ENCODE measurements at places on chromosomes 5 and 9.

DNA sequence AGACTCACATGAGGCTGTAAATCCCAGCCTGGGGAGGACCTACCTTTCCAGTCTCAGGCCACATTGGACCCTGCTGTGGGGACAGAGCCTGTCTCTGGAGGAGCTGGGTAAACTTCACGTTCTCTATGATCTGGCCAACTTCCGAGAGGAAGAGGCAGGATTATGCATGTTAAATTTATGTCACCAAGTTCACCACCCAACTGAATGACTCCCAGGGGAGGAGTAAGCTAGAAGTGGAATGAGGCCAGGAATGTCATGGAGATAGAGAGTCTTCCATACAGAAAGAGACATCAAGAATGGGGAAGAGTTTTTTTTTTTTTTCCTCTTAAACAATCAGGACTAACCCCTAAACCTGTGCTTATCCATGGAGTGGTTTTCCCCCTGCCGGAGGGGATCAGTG lies 90.3 kb upstream of the PALM2AKAP2 start:
- no peak for DNase-seq

DNA sequence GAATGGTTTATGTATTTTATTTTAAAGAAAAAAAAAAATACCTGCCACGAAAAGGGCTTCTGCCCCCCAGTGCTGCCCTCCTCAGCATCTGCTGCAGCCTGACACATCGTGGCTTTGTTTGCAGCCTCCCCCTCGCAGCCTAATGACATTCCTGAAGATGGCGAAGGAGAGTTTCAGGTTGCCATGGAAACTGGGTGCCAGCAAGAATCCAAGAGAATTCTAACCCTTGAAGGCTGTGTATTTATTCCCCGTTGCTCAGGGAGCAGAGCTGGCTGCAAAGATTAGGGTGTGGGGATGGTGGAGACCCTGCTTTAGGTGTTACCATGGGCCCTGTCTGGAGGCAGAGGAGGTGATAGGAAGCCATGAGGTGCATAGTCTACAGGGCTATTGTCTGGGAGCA lies 126.6 kb downstream of the NSG2 start:
- peak; percentile 71 for DNase-seq

GRCh38 chr5:126354858-126355731 lies 68.1 kb upstream of the GRAMD2B start:
- no peak for DNase-seq

- no peak for DNase-seq
Observed at GRCh38 chr5:90865180-90865579, 306.6 kb downstream of the ADGRV1 start.

DNA sequence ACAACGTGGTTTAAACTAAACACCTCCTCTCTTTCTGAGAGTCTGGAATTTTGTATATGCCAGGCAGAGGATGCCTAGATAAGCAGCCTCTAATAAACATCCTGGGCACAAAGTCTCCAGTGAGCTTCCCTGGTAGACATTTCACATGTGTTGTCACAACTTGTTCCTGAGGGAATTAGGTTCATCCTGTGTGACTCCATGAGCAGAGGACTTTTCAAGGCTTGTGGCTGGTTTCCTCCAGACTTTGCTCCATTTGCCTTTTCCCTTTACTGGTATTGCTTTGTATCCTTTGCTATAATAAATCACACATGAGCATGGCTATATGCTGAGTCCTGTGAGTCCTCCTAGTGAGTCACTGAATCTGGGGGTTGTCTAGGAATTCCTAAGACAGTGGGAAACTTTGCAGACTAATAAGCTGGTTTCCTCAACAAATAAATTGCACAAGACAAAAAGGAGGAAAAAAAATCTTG lies 77.4 kb downstream of the NR2F1-AS1 start:
- DNase-seq: no peak

- no peak for DNase-seq
Observed at GRCh38 chr9:35952526-35953191, 5.3 kb downstream of the OR2S2 start.

DNA sequence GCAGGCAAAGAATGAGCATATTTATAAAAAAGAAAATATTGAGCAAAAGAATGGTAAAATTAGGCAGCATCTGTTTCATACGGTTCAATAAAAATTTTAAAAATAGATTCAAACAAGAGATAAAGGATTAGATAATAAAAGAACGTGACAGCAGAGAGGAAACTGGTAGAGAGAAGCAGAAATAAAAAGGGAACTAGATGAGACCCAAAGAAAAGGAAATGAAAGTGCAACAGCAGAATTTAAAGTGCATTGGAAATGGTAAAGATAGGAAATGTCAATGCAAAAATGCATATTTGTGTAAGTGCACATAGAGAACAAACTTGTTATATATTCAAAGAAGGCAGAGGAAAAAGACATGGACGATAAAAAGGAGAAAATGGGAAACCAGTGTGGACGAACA lies 70.2 kb downstream of the SUSD1 start:
- DNase-seq: no peak

GRCh38 chr9:96449523-96449844 lies 485 bp upstream of the HABP4 start:
- DNase-seq: no peak

DNA sequence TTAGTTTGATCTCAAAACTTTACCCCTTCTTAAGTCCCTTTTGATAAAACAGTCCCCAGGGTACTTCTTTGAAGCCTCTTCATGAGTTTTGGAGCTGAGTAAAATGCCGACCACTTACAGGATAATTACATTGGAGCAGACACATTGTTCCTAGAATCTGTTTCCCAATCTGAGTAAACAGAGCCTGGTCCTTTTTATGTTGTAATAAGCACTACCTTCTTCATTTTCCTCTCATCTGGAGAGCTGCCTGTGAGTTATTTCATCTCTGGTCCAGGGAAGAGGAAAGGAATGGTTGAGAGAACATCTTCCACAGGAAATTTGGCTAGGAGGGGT lies 26.3 kb upstream of the GALNT10 start:
- no peak for DNase-seq

DNA sequence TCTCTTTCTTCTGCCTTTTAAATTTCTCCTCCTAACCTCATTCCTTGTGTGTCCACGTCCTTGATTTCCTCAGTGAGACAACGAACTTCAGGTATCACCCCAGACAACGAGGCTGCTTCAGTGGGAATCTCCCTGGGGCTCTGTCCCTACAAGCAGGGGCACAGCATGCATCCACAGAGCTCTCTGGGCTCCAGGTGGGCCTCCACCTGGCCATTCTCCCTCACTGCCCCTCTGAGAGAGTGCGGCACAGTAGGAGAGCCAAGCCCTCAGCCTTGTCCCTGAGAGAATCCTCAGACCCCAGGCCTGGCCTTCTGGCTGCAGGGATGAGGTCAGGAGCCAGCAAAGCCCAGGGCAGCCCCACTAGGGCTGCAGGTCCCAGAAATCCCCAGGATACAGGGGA lies 105.3 kb downstream of the LHFPL2 start:
- DNase-seq: no peak

- DNase-seq: no peak
Observed at GRCh38 chr5:104757915-104758314, 1195.3 kb upstream of the NUDT12 start.

All from head of caudate nucleus (tissue), 42 donors.